Activated gamma-delta T cell (primary cell): ENCODE measurements at places on chromosomes 1 and 21.

DNA sequence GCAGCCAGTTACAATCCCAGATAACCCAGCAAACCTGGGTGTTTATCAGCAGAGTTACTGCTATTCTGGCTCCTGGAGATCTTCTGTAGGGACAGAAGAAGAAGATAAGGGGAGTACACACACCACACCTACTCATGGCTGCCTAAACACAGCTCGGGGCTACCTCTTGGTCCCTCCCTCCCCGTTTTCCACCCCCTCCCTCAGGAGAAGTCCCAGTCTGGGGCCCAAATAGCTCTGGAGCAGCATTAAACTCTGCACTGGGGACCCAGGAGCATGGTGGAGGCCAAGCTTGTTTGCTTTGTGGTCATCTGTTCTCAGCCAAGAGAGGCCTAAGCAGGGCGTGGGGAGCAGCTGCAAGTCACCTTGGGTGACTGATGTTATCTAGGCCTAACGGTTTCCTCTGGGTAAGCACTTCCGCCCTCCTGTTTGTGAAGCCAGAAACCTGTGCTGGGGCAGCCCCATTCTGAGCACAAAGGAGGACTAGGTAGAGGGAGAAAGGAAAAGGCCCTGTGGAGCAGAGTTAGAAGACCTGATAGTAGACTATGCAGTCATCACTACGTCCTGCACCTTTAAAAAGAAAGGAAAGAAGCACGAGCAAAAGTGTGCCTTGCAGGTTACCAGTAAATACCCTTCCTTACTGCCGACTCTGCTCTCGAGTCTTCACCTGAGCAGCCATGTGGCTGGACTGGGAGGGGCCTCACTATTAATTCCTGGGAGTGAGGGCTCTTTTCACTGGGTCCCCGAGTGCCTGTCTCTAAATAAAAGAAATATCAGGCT lies 2.0 kb upstream of the RCSD1 start:
- no peak for DNase-seq

- DNase-seq, result no peak
Measured at GRCh38 chr1:224435999-224436398, 1.4 kb upstream of the WDR26 start.

DNA sequence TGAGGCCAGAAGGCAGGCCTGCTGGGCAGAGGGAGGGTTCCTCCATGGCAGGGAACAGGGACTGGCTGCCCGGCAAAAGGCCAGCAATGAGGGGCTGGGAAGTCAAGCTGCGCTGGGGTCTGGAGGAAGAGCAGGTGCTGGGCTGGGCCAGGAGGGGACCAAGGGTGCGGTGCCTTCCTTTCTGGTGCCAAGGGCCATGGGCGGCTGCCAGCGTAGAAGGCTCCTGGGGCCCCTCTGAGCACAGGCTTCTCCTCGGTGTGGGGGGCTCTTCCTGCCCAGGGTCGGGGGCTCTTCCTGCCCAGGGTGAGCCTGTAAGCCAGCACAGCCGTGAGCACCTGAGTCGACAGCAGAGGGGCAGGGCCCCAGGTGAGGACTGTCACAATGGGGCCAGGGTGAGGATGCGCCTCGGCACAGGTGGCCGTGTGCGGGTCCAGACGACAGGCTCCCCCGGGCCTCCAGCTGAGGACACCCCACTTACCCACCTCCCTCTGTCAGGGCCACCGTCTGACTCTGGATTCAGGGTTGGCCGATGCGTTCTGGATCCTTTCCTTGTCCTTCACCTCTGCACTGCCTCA lies 10.7 kb upstream of the DNMT3L start:
- DNase-seq, result no peak

GRCh38 chr1:69121723-69122122 lies 446.0 kb upstream of the LRRC7 start:
- no peak for DNase-seq

GRCh38 chr21:32940079-32941014 lies 85.4 kb upstream of the OLIG2 start:
- no peak for DNase-seq

GRCh38 chr1:51410568-51411460 lies 80.5 kb upstream of the TTC39A start:
- DNase-seq, result no peak

GRCh38 chr1:170009551-170009950 lies 64.9 kb downstream of the KIFAP3 start:
- DNase-seq, result no peak

GRCh38 chr21:45913418-45913765 lies 68.2 kb upstream of the COL6A1 start:
- no peak for DNase-seq

DNA sequence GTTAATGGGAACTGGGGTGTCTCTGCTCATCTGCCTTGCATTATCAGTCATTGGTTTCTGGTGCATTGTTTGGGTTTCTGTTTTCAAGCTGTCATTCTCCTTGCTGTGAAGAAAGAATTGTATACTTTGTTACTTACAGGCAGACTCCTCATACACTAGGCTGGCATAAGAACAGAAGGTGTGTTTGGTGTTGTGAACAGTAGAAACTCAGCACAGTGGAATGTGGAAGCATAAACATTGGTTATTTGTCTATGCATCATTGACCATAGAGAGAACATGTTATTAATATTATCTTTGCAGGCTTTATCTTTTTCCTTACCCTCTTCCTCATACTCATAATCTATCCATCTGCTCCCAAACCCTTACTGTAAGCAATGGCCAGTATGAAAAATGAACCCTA lies 18.2 kb downstream of the C1orf87 start:
- no peak for DNase-seq

GRCh38 chr1:156291226-156292061 lies 4.0 kb downstream of the GLMP start:
- no peak for DNase-seq

GRCh38 chr1:27122652-27123051 lies 32.3 kb downstream of the SLC9A1 start:
- no peak for DNase-seq

- no peak for DNase-seq
Measured at GRCh38 chr1:147720557-147720956, 39.8 kb downstream of the GJA5 start.

- DNase-seq, result no peak
Measured at GRCh38 chr1:170067253-170067819, 7.2 kb downstream of the KIFAP3 start.

DNA sequence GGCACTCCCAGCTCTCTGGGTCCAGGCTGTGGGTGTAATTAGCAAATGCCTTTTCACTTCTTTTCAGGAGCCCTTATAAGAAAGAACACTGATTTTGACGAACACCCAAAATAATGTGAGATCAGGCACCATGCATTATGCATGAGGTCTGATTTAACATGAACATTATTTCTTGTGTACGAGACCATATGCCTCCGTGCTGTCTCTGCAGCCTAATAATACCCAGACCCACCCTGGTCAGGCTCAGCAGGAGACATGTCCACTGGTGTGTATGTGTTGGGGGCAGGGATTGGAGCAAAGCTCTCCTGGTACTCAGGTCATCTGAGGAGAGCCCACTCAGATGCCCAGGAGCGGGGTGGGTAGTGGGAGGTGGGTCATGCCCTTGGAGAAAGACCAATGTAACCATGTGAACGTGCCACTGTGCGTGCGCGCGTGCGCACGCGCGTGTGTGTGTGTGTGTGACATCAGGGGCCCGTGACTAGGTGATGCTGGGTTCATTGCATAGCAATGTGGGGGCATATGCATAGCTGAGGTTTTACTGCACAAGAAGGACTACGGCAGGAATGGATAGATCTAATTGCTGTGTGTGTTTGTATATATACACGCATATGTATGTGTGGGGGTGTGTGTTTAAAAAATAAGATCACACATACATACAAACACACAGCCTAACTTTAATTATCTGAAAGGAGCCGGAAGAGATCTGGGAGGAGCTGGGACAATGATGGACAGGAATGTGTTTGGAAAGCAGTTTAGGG lies 7.1 kb downstream of the POU3F1 start:
- no peak for DNase-seq

DNA sequence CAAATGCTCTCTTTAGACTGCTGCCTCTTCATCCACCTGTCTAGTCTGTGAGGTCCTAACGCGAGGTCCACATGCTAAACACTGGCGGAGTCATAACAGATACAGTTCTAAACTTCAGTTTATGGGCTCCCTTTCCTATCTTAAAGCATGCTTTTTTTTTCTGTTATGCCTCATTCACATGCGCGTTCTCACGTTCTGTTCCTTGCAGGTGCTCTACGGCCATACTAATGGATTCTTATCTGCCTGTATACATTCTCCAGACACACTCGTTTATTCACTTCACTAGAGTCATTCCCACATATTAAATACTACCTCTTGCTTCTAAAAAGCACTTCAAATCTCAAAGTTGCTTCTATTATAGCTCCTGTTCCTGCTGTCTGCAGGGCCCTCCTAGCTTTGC lies 38.7 kb downstream of the PHC2 start:
- DNase-seq, result no peak

GRCh38 chr1:117967477-117967876 lies 37.9 kb downstream of the WDR3 start:
- no peak for DNase-seq

DNA sequence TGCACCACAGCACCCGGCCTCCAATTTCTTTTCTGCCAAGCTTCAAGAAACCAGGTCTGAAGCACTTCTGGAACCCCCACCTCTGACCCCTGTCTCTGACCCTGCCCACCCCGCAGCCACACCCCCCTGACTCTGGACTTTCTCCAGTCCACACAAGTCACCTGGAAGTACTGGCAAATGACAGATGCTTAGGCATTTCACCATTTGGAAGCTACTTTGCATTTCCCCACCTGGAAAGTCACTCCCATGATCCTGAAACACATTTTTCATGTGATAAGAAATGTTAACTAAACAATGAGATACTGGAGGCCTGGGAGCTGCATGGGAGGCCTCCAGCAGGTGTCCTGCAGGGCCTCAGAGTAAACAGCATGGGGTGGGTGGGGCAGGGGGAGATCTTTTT lies 45.7 kb downstream of the NTPCR start:
- no peak for DNase-seq

GRCh38 chr1:59107916-59108315 lies 189.0 kb upstream of the FGGY start:
- no peak for DNase-seq

DNA sequence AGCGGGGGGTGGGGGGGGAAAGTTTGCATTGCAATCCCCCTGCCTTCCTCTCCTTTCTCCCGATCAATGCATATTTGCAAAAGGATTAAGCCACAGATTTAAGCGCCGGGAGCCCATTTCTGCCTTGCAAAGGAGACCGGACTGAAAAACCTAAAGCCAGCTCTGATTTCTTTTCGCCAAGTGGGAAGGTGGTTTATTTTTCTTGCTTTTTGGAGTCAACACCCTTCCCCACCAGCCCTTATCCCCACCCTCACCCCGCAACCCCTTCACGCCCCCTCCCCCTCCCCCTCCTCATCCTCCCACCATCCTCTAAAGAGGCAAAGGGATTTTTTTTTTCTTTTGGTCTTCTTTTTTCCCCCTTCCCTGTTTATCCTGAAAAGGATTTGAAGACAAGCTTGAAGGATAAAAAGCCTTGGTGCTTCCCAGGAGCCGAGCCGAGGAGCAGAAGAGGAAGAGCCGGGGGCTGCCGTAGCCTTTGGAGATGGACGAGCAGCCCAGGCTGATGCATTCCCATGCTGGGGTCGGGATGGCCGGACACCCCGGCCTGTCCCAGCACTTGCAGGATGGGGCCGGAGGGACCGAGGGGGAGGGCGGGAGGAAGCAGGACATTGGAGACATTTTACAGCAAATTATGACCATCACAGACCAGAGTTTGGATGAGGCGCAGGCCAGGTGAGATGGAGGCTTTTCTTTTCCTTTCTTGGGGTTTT lies 513 bp downstream of the PBX1 start:
- DNase-seq, result no peak

DNA sequence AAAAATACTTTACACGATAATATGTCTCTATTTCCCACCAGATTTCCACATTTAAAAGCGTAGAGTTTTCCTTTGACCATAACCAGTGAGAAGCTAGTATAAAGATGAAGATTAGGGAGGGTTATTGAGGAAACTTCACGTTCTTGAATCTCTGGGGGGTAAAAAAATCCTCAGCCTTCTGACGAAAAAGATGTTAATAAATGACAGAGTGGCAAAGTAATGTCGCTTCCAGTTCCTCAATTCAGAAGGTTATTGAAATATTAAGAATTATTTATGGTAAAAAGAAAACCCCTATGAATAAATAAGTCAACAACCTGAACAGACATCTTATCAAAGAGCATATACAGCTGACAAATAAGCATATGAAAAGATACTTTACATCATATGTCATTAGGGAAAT lies 241.0 kb downstream of the GPATCH2 start:
- no peak for DNase-seq

GRCh38 chr1:14930247-14930965 lies 223.1 kb upstream of the TMEM51 start:
- no peak for DNase-seq

DNA sequence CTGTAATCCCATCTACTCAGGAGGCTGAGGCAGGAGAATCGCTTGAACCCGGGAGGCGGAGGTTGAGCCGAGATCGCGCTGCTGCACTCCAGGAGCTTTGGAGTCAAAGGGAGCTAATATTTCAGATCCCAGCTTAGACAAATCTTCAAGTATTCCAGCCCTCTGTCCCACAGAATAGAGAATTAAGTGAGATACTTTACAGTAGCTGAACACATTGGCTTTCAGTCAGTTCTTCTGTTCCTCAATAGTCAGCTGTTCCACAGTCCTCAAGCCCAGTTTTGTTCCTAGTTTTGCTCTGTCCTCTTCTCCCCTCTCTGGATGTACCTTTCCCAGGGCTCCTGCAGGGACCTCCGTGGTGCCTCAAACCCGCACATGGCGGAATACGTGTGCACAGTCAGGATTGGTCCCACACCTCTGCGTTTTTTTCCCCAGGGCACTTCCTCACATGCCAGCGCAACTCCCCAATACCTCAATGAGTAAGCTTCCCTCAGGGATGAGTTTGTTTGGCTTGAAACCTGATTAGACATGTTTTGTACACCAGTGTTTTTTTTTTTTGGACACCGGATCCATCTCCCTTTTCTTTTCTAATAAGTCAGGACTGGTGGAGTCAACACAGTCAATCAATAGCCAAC lies 1.2 kb downstream of the MFN2 start:
- no peak for DNase-seq

DNA sequence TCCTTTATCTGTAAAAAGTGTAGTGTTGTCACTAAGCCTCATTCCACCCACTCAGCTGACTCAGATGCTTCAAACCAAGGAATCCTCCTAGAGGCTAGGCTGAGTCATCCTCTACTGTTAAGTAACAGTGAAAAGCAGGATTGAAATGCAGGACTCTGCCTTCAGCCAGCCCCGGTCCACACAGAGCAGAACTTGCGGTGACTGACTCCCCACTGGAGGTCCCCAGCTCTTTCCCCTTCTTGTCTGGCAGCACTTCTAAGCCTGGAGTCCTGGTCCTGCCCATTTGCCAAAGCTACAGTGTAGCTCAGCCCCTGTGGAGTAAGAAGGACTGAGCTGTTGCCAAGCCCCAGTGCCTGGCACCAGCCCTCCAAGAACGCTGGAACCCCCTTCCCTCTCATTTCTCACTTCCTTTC lies 1.7 kb downstream of the RAB7B start:
- DNase-seq, result no peak

GRCh38 chr1:55679971-55680370 lies 464.8 kb upstream of the USP24 start:
- no peak for DNase-seq

DNA sequence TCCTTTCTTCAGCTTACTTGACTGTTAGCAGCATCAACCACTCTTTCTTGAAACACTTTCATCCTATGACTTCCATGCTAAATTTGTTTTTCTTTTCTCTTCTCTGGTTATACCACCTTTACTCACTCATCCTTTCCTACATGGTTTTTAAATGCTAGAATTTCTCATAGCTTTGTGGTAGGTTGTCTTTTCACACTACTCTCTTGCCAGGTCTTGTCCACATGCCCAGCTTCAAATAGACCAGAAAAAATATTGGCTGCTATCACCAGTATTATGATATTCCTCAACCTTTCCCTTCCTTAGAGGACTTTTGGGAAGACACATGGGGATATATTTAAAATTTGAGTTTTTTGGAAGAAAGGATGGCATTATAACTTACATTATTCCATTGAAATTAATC lies 48.8 kb downstream of the PPP1R12B start:
- no peak for DNase-seq
